ENCODE measurements at places on chromosomes 16 and 17.
A peak's percentile ranks its signal among the peaks of the same experiment; 100 is the strongest.

GRCh38 chr17:8849311-8850041 is 18.0 kb downstream of the PIK3R6 start:
- no peak for DNase-seq

DNA sequence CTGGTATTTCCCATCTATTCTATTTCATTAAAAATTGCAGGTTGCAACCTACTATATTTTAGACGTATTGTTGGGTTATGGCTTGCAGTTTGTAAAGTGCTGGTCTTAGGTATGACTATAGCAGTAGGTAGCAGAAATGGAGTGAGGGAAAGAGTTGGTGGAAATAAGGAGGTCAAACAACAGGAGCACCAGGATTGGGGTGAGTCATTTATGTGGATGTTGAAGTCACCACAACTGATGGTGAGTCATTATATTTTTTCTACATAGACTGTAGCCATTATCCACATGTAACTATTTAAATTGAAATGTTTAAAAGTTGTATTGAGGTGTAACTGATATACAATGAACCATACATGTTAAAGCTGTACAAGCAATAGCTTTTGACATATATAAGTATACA is 25.0 kb upstream of the HS3ST3A1 start:
- DNase-seq, result peak; percentile 65

- no peak for DNase-seq
These were observed 18.2 kb downstream of the DNAH17 start for GRCh38 chr17:78558989-78559388.

DNA sequence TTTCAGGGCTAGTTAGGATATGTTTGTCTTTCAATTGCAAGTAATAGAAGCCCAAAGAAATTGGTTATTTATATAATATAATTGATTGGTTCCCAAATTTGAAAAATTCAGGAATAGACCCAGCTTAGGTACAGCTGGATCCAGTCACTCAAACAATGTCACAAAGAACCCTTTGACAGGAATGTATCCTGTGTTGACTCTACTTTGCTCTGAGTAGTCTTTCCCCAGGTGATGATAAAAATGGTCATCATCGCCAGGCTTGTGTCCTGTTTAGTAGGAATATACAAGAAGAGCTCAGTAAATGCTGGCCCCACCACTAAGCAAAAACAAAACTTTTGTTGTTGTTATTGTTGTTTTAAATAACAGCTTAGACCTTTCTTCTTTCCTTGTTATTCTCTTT is 35.0 kb downstream of the MAPT start:
- DNase-seq, result no peak

GRCh38 chr17:46733837-46734475 is 84.5 kb downstream of the WNT3 start:
- DNase-seq, result peak; percentile 44

- DNase-seq, result no peak
These were observed 70.9 kb upstream of the GSE1 start for GRCh38 chr16:85541980-85542900.

Measured in RCC 7860 (cell line).